ENCODE measurements at places on chromosomes 7 and 10. TPM values are rescaled to one million over a fixed set of nuclear protein-coding genes. Genes with fewer than 3 reads are reported as not detected.

Gene ACSL5
- total RNA-seq: 55.8 TPM

Gene COL28A1
- not detected for total RNA-seq

Gene DMBT1
- total RNA-seq: not detected

Gene MNX1
- total RNA-seq: not detected

Gene CTAGE4
- total RNA-seq: 2.2 TPM

Gene GPR37
- total RNA-seq: not detected

Gene PDE6C
- not detected for total RNA-seq

Gene NUTM2E
- not detected for total RNA-seq

Gene VWDE
- total RNA-seq: 5.5 TPM

Gene MBL2
- total RNA-seq: not detected

Gene KIF11
- 53.7 TPM for total RNA-seq

Gene ZNF277
- total RNA-seq: 21.6 TPM

Gene NRCAM
- 0.50 TPM for total RNA-seq

Gene ZNF365
- 0.94 TPM for total RNA-seq
